ENCODE measurements at places on chromosomes 6 and 20.
A peak's percentile ranks its signal among the peaks of the same experiment; 100 is the strongest.

DNA sequence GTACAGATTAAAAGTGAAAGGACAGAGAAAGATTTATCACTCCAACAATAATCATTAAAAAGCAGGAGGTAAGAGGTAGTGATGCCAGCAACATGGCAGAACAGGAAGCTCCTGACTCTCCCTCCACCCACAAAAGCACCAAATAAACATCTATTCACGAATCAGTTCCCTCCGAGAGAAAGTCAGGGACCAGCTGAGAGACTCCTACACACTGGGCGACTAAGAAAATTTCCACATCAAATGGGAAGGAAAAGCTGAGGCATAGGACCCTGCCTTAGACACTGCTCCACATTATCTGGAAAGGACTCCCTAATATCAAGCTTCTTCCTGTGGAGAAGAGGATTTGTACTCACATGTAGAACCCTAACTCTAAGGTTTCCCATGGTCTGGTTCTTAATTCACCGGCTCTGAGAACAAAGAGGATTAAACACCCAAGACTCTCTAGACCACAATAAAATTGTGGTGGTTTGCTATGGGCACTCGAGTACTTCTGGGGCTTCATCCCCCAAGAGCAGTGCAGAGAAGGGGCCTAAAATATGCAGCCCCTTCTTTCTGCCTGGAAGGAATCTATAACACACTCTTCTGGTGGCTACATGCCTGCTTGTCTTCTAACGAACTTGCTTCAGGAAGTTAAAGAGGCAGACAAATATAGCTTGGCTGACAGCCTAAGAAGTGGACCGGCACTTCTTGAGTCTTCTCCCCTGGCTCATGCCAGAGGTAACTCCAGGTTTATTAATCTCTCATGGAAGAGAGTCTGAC, 29.4 kb upstream of the ASF1A start:
- DNase-seq, result no peak

- no peak for DNase-seq
Observed at GRCh38 chr20:17326096-17326495, 99.3 kb downstream of the PCSK2 start.

GRCh38 chr20:43746344-43747137, 19.7 kb upstream of the GTSF1L start:
- DNase-seq, result no peak

DNA sequence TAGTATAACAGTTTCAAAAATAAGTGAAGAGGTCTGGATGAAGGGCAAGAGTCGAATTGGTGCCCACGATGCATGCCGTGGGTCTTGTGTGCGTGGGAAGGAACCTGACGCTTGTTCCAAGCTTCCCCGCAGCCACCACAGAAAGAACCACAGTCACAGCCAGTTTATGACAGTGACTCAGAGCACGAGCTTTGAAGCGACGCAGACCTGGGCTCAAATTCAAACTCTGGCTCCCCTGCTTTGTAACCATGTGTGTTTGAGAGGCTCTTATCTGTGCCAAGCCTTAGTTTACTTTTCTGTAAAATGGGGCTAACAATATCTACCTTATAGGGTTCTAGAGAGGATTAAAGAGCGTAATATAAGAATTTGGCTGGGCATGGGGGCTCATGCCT, 65.5 kb downstream of the SYNJ2 start:
- peak; percentile 70 for DNase-seq

DNA sequence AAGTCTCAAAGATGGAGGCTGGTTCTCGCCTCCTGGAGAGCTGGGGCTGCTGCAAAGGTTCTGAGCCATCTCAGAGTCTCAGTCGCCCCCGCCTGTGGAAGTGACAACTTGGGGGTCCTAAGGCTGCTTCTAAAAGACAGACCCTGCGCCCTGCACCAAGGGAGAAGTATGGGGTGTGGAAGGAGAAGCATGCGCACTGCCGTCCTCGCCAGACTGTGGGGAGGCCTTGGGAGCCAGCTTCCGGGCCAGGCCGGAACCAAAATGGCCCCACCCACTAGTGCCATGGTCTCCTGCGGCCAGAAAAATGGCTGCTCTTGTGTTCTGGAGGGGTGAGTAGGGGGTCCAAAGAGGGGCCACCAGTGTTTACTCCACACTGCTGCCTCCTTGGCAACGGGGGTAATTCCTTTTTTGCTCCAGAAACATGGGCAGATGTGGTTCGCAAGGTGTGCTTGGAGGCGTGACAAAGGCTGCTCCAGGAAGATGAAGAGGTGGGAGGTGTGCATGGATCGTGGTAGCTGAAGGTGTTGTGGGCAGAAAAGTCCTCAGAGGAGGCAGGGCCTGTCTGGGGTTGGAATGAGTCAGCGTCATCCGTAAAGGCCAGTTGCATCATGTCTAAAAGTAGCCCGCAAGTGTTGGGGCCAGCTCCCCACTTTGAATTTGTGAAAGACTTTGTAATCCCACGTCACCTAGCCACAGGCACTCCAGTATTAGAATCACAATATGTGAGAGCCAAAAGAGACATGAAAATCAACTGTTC, 329.8 kb upstream of the SOX4 start:
- peak; percentile 64 for DNase-seq

GRCh38 chr6:114740547-114740946, 397.7 kb upstream of the HS3ST5 start:
- peak; percentile 13 for DNase-seq

DNA sequence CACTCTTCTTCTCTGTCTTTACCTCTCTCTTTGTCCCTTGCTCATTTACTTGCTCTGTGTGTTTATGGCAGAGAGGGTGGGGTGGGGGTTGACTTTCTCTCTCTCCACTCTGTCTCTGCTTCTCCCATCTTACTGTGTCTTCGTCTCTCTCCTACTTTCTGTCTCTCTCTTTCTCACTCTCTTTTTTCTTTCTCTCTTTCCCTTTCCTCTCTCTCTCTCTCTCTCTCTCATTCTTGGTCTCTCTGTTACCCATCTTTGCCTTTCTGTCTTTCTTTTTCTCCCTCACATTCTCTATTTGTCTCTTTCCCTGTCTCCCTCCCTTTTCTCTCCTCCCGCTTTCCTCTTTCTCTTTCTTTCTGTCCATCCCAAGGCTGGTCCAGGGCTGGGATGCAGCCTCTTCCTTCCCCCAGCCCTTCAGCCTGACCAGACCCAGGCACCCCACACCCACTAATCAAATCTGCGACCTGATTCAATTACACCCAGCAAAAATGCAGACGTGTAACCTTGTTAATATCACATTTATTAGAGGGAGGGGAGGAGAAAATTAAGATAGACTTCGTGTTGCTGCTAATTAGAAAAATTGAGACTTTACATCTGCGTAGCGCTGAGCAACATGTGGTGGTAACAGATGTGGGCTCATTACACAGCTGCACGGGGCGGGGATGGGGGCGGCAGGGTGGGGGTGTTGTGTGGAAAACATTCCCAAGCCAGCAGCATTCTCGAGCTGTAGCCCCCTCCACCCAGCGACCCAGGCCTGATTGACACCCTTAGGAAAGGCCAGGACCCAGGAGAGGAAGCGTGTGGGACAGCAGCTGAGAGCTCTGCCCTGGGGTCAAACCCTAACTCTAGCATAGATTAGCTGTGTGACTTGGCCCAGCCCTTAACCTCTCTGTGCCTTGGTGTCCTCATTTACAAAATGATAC, 124.9 kb upstream of the MAFB start:
- no peak for DNase-seq

- no peak for DNase-seq
Observed at GRCh38 chr6:127891731-127892326, 9.0 kb downstream of the THEMIS start.

GRCh38 chr6:17446713-17447112, 53.3 kb downstream of the CAP2 start:
- no peak for DNase-seq

- DNase-seq, result no peak
Observed at GRCh38 chr6:53694810-53695394, 29.3 kb upstream of the KLHL31 start.

DNA sequence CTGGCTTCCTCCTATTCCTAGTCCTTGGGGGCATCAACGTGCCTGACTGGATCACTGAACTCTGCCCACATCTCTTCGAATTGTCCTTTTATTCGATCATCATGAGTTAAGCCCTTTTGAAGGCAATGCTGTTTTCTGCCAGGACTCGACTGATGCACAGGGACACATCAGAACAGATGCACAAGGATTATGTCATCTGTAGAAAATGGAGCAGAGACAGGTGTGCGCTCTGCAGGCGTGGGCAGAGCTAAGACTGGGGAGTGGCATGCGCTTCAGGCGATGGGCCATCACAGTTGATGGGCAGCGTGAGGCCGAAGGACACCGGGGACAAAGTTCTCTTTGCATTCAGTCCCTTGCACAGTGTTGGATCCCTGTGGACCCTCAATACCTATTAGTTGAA, 13.1 kb downstream of the GABRR1 start:
- DNase-seq, result no peak
